ENCODE measurements at places on chromosomes 11 and 22.

- DNase-seq = no peak
Measured at GRCh38 chr11:111359223-111360149, 19.6 kb downstream of the POU2AF1 start.

GRCh38 chr11:19988598-19988997, 171.7 kb downstream of the DBX1 start:
- DNase-seq = no peak

DNA sequence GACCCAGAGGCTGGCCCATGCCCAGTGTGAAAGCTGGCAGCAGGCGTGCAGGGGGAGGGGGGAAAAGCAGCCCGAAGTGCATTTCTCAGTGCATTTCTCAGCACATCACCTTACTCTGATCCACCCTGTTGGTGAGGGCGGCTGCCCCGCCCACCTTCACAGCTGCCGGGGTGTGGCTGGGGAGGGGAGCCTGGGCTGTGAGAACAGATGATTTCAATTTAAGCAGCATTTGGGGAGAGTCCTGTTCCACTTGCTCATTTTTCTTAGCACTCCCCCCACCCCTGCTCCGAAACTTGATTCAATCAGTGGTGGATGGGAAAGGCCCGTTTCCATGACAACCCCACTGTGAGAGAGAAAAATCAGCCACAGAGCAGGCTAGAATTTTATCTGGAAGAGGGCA, 84.8 kb downstream of the SNX19 start:
- DNase-seq = no peak

DNA sequence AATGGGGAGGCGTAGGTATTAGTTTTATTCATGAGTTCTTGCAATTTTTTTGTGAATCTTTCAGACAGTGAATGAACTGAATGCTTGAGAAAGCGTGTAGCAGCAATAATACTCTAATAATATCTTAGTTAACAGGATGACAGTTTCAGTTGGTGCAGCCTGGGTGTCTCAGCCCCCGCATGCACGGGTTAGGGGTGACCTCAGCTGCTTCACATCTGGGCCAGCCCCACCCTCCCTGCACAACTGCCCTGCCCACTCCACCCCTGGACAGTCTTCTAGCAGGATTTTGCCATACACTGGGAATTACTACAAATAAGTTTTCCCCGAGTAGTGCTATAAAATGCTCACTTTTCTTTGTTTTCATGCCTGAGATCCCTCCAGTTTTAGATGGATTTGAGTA, 83.2 kb downstream of the ST3GAL4 start:
- DNase-seq = no peak

GRCh38 chr22:44450503-44450902, 47.5 kb downstream of the RTL6 start:
- no peak for DNase-seq

- DNase-seq = peak; percentile 8
Measured at GRCh38 chr11:1619449-1619848, 2.5 kb downstream of the KRTAP5-4 start.

GRCh38 chr22:37747080-37747714, 50.3 kb downstream of the TRIOBP start:
- no peak for DNase-seq

DNA sequence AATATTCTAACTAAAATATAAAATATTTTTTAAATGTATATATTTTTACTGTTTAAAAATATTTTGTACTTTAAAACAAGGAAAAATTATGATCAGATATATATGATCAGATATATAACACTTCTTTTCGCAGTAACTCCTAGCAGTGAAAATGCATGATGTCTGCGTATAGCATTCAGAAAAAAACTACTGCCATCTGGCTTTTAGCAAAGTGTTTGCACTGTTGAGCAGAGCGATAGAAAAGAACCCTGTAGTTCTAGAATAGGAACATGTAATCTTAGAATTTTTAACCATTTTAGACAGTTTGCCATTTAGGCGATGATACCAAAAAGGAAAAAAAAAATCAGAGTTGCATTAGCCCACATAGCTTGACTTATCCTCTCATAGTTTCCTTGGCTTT, 370.4 kb upstream of the ANO3 start:
- no peak for DNase-seq

- no peak for DNase-seq
Measured at GRCh38 chr11:86483940-86484794, 109.5 kb downstream of the CCDC81 start.

DNA sequence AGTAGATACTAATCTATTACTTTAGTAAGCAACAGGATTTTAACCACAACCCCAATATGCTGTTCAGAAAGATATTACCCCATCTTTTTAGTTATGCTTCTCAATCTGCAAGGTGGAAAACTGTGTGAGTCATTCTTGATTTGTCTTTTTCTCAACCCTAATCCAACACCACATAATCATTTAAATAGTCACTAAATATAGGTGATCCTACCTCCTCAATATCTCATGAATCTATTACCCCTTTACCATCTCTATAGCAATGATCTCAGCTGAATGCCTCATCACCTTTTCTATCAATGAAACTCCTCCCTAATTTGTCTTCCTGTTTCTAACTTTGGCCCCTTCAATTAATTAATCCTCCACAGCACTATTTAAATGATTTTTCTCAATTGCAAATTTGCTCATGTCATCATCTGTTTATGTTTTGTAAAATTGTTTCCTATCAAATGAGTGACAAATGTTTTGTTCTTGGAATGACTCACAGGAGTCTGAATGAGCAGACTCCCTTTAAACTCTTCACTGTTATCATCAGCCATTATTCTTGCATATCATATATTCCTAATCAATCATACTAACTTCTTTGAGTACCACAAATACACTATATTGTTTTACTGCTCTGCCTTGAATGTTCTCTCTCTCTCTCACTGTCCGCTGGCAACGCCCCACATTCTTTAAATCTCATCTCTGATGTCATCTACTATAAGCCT, 26.1 kb downstream of the SNX19 start:
- DNase-seq = no peak

- DNase-seq = no peak
Measured at GRCh38 chr11:16287630-16288280, 68.6 kb downstream of the SOX6 start.

DNA sequence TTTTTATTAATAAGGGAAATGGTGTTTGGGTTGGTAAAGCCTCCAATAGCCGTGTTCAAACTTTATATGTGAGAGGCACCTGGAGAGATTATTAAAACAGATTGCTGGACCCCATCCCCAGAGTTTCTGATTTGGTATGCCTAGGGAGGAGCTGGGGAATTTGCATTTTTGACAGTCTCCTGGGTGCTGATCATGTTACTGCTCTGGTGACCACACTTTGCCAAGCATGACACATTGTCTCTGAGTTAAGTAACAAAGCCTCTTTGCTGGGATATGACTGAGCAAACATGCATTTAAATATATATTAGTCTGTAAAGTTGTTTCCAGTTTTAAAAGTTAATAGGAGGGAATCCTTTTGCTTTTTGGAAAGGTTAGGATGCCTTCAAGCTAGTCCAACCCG, 140.4 kb downstream of the NAV2 start:
- no peak for DNase-seq

- DNase-seq = no peak
Measured at GRCh38 chr11:17581036-17581731, 34.1 kb downstream of the OTOG start.

- DNase-seq = peak; percentile 49
Measured at GRCh38 chr11:8961401-8961800, 2.8 kb downstream of the TMEM9B start.

DNA sequence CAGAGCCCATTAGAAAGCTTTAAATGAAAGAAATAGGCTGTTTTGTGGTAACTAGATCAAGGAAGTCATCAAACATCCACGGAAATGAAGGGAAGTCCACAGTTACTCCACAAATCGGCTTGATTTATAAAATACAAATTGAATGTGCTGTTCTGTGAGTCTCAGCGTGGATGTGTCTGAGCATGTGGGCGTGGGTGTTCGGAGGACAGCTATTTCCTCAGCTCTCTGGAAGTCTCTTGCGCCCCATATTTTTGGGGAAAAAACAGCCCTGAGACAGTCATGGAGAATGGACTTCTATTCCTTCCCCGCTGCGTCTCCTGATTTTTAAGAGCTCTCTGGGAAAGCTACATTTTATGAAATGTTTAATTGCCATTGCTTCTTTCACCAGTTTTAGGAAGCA, 144.4 kb downstream of the EFCAB6 start:
- no peak for DNase-seq

- DNase-seq = peak; percentile 14
Measured at GRCh38 chr22:35590634-35591295, 26.4 kb downstream of the MB start.

- no peak for DNase-seq
Measured at GRCh38 chr22:20490183-20490940, 5.2 kb downstream of the KLHL22 start.

DNA sequence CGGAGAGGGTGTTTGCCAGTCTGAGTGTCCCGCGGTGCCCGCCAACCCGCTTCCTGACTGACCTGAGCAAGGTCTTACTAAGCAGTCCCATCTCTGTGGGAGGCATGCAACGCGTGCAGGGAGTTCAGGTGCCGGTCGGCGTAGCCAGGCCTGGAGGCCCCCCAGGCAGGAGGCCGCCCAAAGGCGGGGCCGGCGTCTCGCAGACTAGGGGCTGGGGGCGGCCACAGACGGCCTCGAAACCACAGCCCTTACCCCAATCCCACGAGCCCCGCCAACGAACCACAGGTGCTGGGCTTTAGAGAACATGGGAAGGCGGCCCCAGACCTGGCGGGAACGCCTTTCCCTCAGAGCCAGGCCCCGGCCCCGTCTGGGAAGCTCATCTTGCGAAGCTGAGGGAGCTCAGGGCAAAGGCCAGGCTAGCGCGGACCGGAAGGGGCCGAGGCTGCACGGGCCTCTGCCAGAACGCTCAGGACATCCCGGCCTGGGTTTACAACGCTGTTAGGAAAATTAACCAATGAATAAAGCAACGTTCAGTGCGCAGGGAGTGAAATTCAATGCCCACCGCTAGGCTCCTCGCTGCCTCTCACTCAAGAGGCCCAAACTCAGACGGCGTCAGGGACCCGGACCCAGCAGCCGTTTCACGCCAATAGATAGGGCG, 2.1 kb upstream of the MTFP1 start:
- no peak for DNase-seq
